ENCODE measurements at places on chromosomes 13 and 19.

DNA sequence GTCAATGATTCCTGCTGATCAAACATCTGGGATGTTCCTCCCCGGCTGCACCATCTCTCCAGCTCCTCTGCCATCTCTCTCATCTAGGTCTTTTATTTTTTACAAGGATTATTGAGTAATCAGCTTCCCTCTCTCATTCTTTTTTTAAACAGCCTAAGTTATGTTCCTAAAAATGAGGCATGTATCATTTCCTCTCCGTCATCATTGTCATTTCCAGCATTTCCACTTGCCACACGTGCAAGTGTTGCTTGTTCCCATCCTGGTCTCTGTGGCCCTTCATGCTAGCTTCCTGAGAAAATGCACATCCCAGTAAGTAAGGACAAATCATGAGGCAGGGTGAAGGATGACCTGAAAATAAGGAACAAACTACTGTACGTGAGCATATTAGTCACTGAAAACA is 102.7 kb upstream of the POSTN start:
- DNase-seq, result no peak

DNA sequence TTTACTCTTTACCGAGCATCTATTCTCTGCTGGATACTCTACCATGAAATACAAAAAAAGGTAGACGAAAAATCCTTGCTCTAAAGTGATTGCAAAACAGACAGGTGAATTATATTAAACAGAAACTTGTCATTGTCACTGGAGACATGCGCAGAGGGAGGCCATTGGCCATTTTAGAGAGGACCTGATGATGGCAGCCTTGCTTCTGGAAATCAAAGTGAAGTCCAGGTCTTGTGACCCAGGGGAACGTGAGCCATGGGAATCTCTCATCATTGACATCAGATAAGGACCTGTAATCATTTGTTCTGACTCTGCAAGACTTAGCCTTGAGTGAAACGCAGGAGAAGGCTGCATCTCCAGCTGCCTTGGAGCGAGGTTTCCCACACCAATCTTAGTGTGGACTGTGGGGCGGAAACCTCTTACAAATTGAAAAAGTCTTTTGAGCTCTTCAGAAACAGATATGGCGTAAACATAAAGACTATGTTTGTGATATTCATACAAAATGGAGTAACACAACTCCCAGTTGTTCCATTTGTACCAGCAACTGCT is 16.8 kb upstream of the SLC46A3 start:
- DNase-seq, result no peak

- no peak for DNase-seq
Observed at GRCh38 chr19:12837225-12837624, 1.1 kb upstream of the MAST1 start.

DNA sequence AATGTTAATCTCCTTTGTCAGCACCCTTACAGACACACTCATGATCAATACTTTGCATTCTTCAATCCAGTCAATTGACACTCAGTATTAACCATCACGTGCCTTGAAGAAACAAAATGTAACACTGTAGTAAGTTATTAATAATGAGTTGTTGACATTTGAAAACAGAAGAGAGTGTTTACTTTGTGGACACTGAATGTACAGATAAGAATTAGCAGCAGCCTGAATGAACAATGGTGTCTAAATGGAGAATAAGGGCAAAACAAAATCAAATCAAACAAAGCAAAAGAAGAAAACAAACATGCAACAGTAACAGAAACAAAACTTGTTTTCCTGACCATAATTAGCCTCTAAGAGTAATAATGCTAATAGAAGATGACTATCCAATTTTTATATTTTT is 1191.1 kb upstream of the MIR17HG start:
- no peak for DNase-seq

GRCh38 chr19:632579-633067 is 714 bp downstream of the POLRMT start:
- peak; percentile 76 for DNase-seq

DNA sequence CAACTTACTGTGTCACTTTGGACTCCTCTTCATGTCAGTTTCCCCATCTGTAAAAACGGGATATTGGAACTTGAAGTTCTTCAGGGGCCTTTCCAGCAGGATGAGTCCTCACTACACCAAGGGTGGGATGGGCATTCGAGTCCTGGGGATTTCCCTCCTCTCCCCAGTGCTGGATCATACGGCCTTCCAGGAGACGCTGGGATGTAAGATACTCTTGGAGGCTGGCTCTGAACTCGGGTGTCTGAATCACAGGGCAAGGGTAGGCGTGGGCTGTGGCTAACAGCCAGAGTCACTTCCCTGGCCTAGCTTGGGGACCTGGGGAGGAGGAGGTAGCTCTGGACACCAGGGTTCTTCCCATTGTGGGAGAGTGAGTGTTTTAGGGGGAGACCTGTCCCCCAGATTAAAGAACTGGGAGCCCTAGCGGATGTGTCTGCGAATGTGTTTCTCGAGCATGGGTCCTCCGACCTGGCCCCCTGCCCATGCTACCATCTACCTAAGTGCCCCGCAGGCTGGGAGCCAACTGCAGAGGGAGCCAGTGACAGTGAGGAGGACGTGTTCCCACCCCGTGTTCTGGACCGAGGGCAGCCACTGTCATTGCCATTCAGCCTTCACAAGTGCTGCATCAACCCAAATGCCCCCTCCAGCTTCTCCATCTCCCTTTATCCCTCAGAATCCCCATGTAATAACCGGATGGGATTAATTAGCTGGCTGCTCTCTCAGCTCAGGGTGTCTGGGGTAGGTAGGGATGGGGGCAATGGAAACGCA is 2.4 kb upstream of the CYTH2 start:
- no peak for DNase-seq

DNA sequence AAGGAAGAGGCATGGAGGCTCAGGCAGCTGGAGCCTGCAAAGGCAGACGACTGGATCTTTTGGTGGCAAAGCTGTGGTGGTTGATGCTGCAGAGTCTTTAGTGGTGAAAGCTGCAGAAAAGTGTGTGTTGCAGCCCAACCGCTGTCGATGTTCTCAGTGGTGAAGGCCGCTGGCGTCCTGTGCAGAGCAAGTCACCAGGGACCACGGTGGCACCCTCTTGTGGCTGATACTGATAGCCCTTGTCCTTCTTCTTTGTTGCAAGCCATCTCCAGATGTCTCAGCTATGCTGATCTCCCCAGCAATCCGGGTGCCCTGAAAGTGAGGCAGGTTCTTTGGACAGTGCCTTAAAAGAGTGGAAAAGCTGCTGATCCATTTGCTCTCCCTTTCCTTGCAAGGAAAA is 610.9 kb upstream of the PCDH9 start:
- no peak for DNase-seq

- no peak for DNase-seq
Observed at GRCh38 chr19:2491130-2491801, 15.3 kb downstream of the GADD45B start.

DNA sequence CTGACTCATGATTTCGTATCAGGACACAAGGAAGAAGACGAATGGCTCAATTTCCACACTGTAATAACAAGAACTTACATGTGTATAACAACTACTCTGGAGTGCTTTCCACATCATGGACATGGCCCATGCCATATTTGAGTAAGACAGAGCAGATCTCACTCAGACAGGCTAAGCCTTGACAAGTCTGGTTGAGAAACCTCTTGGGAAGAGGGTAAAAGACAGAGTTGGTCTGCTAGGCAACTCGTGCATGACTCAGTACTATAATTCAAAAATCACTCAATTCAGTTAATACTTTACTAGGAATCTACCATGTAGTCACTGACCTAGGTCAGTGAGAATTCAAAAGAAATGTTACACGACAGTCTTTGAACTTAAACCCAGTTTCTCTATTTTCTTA is 5.7 kb upstream of the THSD1 start:
- DNase-seq, result no peak

DNA sequence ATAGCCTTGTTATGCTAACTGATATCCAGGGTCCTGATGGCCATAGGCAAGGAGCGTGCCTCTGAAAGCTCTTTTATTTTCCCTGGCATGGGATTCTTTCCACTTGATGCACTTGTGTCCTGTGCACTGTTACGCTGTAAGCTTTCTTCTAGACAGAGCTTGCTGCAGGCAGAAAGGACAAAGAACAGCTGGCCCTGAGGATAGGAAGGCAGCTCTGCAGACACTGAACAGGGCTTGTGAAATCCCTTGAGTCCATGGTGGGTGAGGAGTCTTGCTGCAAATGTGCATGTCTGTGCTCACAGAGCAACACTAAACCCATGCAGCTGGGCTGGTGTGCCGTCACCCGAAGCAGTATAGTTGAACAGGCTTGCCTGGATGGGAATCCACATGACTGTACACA is 126.6 kb downstream of the AKAP11 start:
- no peak for DNase-seq

DNA sequence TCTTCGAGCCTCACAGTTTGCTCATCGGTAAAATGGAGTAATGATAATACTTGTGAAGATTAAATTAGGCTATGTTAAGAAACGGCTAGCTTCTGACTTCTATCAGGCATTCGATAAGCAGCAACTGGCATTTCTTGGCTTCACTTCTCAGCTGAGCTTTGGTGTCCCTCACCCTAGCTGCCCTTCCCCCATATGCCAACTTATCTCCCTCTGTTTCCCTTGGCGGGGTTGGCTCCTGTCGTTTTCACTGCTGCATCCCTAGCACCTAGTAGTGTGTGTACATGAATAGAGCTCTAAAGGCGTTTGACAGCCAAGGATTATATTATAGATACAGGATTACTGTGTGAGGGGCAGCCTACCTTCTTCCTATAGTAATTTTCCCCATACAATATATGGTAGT is 97.5 kb downstream of the TNFSF11 start:
- DNase-seq, result no peak

DNA sequence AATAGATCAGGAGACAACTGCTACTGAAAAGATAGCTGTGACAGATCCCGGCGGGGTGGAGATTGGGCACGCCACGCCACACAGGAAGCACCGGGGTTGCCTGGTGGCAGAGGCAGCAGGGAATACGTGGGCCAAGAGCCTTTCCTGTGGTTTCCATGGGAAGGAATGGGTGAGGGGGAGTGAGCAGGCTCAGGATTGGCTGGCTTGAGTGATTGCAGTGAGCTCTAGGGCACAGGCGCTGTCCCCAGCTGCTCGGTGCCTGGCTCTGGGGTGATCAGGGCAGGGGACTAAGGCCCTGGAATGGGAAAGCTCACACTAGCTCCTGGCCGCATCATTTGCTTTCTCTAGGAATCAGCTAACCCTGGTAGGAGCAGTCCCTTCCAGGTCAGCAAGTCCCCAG is 166.1 kb downstream of the USP12 start:
- no peak for DNase-seq

- DNase-seq, result no peak
Observed at GRCh38 chr13:112968380-112968909, 569 bp upstream of the MCF2L start.

GRCh38 chr19:54158812-54159351 is 639 bp downstream of the LENG1 start:
- DNase-seq, result no peak

DNA sequence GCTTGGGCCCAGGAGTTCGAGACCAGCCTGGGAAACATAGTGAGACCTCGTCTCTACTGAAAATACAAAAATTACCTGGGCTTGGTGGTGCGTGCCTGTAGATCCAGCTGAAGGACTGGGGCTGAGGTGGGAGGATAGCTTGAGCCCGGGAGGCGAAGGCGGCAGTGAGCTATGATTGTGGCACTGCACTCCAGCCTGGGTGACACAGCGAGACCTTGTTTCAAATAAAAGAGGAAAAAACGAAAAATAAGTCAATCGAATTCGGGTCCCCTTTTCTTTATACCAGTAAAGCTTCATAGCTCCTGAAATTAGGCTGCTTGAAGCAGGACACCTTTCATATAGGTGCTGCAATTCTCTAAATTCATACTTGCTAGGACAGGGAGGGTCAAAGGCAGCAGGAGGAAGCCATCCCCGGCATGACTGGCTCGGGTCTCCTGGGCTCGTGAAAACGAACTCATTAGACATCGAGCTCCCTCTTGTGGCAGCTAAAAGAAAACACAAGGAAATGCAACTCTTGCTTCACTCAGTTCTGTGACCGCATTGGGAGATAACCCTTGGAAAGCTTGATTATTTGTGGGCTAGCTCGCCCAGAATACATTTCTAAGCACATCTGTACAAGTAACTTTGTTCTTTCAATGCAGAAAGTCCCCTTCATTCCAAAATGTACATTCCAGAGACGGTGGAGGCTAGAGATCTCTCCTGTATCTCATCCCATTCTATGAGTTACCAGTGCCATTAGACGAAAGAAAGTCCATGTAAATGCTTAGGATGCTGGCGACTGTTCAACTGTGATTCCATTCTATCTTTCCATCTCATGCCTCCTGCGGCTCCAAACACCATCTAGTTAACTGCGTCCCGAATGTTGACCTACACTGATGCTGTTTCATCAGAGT is 16.8 kb downstream of the FPR2 start:
- peak; percentile 53 for DNase-seq

DNA sequence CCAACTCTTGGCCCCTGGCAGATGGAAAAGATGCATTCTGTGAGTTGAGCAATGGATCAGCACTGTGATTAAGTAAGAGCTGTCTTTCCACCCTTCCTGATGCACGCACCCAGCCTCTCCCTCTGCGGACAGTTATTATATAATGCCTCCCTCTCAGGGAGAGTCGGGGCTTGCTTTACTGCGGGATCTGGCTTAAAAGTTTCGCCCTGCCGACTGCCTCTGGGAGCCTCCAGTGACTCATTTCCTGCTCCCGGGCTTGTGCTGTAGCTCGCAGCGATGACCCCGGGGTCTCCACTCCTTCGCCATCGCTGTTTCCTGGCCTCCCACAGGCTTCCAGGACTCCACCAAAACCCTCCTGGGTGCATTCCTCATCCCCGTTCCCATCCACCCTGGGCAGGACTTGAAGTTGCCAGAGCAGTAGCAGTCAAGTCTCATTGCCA is 107.4 kb upstream of the SLC7A1 start:
- no peak for DNase-seq

- DNase-seq, result peak; percentile 33
Observed at GRCh38 chr19:40416918-40417642, 3.9 kb upstream of the PRX start.

DNA sequence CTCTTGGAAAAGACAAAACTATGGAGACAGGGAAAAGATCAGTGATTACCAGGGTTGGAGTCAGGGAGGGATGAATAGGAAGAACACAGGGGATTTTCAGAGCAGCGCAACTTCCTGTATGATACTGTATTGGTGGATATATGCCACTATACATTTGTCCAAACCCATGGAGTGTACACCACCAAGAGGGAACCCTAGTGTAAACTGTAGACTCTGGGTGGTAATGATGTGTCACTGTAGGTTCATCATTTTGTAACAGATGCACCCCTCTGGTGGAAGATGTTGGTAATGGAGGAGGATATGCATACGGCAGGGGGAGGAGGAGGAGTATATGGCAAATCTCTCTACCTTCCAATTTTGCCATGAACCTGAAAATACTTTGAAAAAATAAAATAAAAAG is 68.1 kb downstream of the UFM1 start:
- DNase-seq, result no peak

- DNase-seq, result no peak
Observed at GRCh38 chr19:55691561-55692481, 16.8 kb downstream of the EPN1 start.

GRCh38 chr19:38745316-38745715 is 1.0 kb upstream of the CAPN12 start:
- no peak for DNase-seq

- DNase-seq, result no peak
Observed at GRCh38 chr13:40596484-40596883, 70.0 kb downstream of the FOXO1 start.
